Omental fat pad (tissue), 4 donors: ENCODE measurements at places on chromosomes 6 and 20. TPM values are rescaled to one million over a fixed set of nuclear protein-coding genes. Genes with fewer than 3 reads are reported as not detected.

Gene LGSN
- not detected for total RNA-seq

Gene ATP9A
- 62.6 TPM for total RNA-seq

Gene TREM1
- 5.8 TPM for total RNA-seq

Gene APOM
- 2.5 TPM for total RNA-seq

GRCh38 chr6:80991316-80991715 is 761.2 kb downstream of the TENT5A start:
- no peak for DNase-seq

DNA sequence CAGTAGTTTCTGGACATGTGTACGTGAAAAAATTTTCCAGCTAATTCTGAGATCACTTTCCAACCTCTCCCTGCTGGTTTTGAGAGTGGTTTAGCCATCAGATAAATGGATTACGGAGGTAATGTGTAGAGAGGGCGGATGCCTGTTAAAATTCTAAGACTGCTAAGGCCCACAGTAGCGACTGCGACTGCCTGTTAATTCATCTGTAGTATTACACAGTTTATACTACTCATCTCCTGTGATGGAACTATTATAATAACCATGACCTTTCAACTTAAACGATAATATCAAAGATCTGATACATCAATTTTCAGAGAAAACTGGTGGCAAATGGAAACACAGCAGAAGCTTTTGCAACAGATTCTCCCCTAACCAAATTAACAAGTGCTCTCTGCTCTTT is 102.3 kb downstream of the IRF4 start:
- no peak for DNase-seq

- DNase-seq = no peak
Measured at GRCh38 chr20:44678242-44678641, 26.7 kb upstream of the ADA start.

DNA sequence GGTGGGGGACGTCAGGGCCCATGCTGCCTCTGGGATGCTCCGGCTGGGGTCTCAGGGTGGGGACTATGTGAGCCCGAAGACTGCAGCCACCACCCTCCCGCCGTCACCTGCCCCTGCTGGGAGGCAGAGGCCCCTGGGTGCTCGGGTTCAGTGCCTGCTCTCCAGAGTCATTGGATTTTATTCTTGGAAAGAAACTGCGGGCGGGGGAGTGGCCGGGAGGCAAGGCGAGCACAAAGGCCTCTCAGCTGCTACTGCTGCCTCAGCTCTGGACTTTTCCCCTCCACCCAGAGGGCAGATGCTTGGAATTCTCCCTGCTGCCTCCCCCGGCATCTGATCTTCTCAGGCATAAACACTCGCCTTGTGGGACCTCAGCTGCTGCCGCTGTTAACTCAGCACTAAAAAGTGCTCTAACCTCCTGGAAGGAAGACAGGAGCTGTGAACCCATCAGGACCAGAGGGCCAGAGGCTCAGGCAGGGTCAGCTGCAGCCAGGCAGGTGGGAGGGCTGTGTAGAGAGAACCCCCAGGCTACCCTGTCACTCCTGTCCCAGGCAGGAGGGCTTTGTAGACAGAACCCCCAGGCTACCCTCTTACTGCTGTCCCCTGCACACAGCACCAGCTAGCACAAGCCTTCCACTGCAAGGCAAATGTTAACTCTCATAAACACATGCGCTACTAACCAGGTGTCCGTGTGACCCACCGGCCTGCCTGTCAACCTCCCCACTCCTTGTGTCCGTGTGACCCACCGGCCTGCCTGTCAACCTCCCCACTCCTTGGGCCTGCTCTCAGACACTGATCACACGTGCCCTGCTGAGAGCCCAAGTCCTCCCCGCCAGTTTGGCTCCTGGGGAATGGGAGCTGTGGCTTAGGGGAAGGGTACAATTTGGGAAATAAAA is 9.4 kb upstream of the FRMD1 start:
- DNase-seq = no peak

GRCh38 chr6:14748679-14749078 is 497.2 kb upstream of the JARID2 start:
- DNase-seq = no peak

GRCh38 chr6:117906958-117907600 is at the start of gene SLC35F1:
Gene SLC35F1, plus strand, starts transcription at chr6:117907264.
- no peak for DNase-seq

DNA sequence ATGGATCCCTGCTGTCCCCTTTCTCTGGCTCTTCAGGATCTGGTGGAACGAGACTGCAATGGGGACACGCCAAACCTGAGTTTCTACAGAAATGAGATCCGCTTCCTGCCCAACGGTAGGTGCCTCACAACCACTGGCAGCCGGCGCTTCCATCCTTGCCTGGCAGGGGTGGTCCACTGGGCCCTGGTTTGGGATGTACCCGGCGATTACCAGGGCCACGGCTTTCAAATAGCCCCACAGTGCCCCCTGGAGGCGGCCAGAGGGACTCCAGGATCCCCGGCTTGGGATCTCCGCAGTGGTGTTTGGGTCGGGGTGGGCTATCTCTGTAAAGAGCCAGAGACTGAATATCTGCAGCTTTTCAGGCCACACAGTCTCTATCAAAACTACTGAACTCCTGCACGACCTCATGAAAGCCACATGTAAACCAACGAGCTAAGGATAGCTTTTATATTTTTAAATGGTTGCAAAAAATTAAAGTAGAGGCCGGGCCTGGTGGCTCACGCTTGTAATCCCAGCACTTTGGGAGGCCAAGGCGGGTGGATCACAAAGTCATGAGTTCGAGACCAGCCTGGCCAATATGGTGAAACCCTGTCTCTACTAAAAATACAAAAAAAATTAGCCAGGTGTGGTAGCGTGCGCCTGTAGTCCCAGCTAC is 3.7 kb downstream of the OGFR start:
- DNase-seq = peak; percentile 85

GRCh38 chr6:41545247-41545702 is 906 bp upstream of the FOXP4 start:
- no peak for DNase-seq

DNA sequence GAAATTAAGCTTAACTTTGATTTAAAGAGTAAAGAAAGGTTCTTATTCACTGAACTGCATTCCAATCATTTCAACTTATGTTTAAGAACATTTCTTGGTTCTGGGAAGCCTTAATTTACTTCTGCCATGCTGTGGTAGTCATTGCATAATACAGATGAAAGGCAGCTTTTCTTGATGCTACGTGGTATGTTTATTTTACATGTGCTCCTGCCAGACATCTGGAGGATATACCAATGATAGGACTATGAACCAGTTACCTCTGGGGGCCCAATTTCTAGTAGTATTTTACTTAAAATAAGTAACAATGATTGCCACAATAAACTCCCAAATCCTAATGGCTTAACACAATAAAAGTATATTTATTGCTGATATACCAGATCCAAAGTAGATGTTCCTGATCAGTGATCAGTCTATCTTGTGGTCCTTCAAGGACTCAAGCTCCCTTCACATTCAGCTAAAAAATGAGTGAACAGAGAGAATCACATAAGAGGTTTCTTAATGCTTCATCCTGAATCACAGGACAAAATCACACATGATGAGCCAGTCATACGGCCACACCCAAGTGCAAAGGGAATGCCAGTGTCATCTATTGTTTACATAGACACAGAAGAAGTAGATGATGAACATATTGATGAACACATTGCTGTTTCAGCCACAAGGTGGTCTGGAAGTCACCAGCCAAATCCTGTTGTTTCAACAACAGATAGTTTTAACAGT is 56.5 kb upstream of the CCN2 start:
- no peak for DNase-seq

DNA sequence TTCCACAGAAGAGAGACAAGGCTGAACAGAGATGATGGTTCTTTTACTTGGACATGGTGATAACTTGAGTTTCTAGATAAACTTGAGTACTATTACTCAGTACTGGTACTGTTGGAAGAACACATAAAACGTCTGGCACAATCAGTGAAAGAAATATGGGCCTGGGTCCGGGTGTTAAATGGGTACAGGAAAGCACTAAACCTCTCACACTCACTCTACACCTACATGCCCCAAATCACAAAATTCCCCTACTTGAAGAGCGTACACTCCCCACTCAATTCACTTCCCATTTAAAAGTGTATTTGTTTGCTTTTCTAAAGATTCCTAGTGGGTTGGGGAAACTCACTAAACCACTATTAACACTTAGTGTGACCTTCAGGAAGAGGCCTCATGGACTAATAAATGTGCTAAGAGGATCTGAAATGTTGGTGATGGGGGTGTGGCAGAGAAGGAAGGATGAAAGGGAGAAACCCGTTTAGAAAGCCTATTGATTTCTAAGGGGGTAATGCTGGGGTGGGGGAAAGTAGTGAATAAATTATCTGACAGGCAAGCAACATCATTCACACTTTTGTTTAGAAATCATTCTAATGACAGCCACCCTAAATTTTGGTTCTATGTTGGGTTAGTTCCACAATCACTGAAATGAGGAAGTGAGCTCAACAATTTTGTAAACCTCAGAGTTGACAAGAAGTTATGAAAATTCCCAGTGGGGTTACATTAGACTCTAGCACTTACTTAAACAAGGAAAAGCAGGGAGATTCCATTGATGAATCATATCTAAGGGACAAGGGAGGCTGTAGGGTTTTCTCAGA is 222.6 kb upstream of the MARCKS start:
- DNase-seq = no peak

DNA sequence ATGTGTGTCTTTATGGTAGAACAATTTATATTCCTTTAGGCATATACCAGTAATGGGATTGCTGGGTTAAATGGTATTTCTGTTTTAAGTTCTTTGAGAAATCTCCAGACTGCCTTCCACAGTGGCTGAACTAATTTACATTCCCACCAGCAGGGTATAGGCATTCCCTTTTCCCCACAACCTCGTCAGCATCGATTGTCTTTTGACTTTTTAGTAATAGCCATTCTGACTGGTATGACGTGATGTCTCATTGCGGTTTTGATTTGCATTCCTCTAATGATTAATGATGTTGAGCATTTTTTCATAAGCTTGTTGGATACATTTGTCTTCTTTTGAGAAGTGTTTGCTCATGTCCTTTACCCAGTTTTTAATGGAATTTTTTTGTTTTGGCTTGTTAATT is 5.3 kb upstream of the TASP1 start:
- no peak for DNase-seq

DNA sequence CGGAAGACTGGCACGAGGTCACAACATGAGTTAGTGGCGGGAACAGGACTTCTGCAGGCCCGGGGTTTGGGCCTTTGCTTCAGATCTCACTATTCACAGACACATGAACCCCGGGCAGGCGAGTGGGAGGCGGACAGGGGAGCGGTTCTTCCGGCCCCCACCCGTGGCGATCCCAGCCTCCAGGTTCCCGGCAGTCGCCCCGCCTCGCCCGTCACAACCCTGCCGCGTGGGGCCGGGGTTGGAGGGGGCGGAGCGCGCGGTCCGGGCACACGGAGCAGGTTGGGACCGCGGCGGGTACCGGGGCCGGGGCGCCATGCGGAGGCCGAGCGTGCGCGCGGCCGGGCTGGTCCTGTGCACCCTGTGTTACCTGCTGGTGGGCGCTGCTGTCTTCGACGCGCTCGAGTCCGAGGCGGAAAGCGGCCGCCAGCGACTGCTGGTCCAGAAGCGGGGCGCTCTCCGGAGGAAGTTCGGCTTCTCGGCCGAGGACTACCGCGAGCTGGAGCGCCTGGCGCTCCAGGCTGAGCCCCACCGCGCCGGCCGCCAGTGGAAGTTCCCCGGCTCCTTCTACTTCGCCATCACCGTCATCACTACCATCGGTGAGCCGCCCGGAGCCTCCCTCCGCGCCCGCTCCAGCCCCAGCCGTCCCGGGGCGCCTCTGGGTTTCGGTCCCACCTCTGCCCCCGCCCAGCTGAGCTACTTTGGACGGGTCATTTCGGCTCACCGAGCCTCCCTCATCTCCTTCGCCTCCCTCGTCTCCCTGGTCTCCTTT is at the start of gene KCNK15:
Gene KCNK15, plus strand, starts transcription at position 268 of the 769 bp plus-strand sequence. Its CDS starts 46 bp downstream, at position 314.
- DNase-seq = no peak

- no peak for DNase-seq
Measured at GRCh38 chr6:125217992-125218391, 64.4 kb downstream of the TPD52L1 start.

DNA sequence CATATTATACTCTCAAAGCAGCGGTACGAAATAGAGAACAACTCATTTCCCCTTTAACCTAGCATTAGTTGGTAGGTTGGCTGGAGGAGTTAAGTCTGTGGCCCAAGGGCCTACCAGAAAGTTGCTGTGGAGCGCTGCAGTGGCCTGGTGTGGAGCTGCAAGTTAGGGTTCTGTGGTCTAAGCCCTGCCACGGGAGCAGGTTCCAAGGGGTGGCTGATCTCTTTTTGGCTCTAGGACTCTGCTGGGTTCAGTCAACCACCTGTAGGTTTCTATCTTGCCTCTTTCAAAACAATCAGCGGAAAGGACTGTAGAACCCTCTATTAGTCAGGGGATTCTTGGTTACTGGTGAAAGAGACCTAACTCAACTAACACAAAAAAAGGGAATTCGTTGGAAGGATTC is 54.5 kb upstream of the TULP4 start:
- DNase-seq = no peak

DNA sequence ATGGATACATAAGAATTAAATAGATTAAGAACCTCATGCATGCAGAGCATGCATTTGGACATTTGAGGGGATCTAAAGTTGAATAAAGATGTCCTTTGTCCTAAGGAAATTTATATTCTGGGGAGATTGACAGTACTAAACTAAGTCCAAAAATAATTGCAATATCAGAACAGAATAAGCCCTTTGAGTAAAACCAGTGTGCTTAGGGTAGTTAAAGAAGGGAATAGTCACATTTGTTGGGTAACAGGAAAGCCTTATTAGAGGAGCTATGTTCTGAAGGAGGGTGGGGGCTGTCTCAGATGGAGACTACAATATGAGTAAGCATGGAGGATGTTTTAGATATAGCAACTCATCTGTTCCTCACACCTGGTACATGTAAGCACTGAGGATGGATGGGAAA is 35.8 kb downstream of the CDC5L start:
- no peak for DNase-seq

DNA sequence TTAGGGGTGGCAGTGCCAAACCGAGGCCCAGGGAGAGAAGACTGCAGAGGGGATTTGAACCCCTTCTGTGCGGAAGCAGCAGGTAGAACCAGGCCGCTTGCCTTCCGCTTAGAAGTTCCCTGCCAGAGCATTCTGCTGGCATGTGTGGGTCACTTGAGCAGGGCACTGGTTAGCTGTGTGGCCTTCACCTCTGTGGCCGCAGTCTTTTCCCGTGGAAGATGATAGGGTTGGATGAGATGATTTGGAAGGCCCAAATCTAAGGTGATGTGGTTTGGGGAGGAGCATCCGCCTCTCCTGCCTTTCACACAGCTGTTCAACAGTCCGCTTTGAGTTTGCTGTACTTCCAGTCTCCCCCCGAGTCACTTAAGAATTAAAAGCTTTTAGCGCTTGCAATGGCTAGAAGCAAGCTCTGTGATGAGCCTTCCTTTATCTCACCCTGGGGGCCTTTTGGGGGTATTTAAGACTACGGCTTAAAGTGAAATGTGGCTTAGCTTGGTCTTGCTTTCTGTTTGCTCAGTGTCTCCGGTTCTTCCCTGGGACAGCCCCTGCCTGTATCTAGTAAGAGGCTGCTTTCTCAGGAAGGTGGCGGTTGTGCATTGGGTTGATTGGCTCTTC is 743 bp downstream of the CMTR1 start:
- DNase-seq = no peak

- no peak for DNase-seq
Measured at GRCh38 chr6:2035826-2036709, 209.3 kb downstream of the GMDS start.
